ENCODE measurements at places on chromosomes 4 and X.

DNA sequence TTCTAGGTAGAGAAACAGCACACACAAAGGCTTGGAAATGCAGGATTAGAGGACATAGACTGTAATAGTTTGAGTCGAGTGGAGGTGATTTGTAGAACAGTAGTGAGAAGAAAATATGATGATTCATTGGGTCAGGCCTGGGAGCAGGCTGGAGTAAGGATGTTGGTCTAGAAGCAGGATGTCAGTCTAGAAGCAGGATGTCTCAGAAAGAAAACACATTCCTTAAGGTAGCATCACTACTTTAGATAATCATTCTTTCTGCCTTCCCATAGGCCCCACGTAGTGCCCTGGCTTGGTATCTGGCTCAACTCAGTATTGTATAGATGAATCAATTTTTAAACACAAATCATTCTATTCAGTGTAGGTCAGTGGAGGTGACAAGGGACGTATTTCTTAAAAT, 11.2 kb upstream of the DACH2 start:
- DNase-seq, result no peak

DNA sequence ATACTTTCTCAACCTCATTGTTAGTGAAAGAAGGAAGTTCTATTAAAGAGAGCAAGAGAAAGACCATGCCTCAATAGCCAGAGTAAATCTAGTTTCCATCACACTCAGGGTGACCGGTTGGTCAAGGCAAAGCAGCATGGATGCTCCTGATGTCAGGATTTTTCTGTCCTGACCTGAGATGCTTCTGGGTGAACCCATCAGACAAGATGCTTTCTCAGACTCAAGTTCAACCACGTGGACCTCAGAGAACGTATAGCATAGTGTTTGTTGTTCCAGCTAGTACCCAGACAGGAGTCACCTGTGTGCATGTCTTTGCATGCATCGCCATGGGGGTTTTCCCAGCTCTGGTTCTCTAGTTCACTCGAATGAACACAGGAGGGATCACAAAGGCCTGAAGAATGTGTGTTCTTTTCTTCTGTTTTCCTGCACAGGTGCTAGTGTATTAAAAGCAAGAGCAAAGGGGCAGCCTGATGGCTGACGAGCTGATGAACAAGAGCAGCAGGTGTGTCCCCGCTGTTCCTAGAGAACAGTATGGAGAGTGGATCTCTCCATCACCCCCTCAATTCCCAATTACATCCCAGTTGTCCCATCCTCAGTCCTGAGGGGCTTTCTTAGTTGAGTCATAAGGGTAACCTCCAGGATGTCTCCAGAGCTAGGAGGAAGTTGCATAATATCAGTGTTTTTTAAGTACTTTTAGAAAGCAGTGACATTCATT, 110.5 kb upstream of the ENPP6 start:
- no peak for DNase-seq

DNA sequence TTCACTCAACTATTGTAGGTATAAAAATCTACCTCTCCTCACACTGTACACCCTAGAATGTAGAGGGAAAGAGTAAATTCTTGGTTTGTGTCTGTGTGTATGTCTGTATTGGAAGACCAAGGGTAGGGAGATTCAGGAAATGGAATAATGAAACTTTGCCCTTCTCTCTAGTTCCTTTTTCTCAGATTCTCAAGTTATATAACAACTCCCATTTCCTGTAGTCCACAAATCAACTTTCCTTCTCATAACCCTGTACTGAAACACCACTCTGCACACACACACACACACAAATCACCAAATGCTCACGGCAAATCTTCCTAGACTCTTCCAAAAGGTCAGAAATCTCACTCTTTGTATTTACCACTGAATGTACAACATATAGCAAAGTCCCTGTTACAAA, 824.5 kb upstream of the DIAPH2 start:
- DNase-seq, result no peak

DNA sequence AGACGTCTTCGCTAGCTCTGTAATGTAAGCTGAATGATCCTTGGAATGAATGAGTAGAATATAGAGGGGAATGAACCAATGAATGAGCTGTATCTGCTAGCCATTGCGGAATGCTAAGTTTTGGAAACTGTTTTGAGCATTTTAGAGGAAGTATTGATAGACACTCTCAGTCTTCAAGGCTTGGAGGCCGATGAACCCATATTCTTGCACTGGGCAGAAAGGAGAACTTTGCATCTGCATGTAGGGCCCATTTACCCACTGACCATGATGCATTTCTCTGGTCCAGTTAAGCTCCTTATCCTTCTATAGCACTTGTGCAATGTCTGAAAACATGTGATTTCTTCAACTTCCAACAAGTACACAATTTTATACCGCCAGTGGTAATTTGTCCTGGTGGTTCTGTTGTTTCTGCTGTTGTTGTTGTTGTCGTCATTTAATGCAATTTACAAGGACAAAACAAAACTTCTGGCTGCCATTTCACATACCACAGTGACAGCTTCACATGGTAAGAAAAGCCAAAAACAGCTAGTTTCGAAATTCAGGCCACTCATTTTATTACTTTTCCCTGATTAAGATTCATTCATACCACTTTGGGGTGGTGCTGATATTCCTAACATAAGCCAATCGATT, 85.0 kb upstream of the MTM1 start:
- DNase-seq, result no peak

DNA sequence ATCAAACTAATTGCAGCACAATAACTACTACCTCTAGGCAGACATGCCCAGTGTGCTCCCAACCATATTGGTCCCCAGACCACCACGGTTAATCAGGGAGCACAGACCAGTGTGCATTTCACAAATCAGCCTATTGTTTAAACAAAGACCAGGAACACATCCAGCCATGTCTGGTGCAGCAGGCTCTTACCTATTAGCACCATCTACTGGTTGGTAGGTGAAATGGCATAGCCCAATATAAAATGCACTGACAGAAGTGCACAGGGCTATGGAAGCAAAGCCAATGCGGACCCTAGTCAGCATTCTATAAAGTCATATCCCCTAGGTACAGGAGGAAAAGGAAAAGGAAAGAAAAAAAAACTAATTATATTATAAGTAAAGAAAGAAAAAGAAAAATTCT, 15.5 kb upstream of the CYLC1 start:
- no peak for DNase-seq

GRCh38 chrX:138020941-138021340, 455.0 kb downstream of the ZIC3 start:
- DNase-seq, result no peak

- DNase-seq, result no peak
Observed at GRCh38 chrX:97267396-97268181, 383.9 kb downstream of the RPA4 start.

GRCh38 chrX:1134976-1135375, 77.5 kb downstream of the CRLF2 start:
- no peak for DNase-seq

GRCh38 chr4:124712372-124713184, at the start of gene ANKRD50:
Gene ANKRD50 (minus strand): TSS chr4:124712732. CDS start chr4:124710511, 2,221 bp downstream.
- DNase-seq, result no peak

GRCh38 chr4:76806346-76806745, 91.6 kb downstream of the SOWAHB start:
- no peak for DNase-seq

Data from activated T-helper 1 cell treated with anti-CD3 and anti-CD28 coated beads, Interleukin-2, amount 50 U/mL, for 16 hours (primary cell).